Nasal cavity respiratory epithelium epithelial cell of viscerocranial mucosa (primary cell): ENCODE measurements at places on chromosomes 16 and 17. TPM values are rescaled to one million over a fixed set of nuclear protein-coding genes. Genes with fewer than 3 reads are reported as not detected.

WSCD1 gene
- under 0.01 TPM in 1 of 2 replicates, not detected in the other for total RNA-seq

SRCAP gene
- 15.4 and 49.9 TPM in 2 replicates for total RNA-seq

MFSD6L gene
- under 0.01 and 0.07 TPM in 2 replicates for total RNA-seq

NXPH3 gene
- under 0.01 and 0.14 TPM in 2 replicates for total RNA-seq

TVP23A gene
- total RNA-seq = not detected in 2 replicates

ENPP7 gene
- total RNA-seq = not detected in 2 replicates

C16orf46 gene
- total RNA-seq = 0.34 and 0.50 TPM in 2 replicates

EPN3 gene
- 4.1 and 20.9 TPM in 2 replicates for total RNA-seq

CALB2 gene
- total RNA-seq = 0.21 and 6.5 TPM in 2 replicates

ATP2C2 gene
- total RNA-seq = 26.7 and 50.7 TPM in 2 replicates

CACNA1G gene
- total RNA-seq = not detected in 2 replicates

ZG16B gene
- 0.68 and 4.1 TPM in 2 replicates for total RNA-seq

TNFSF13 gene
- 2.6 and 3.8 TPM in 2 replicates for total RNA-seq

CCL17 gene
- not detected in 2 replicates for total RNA-seq

ODF4 gene
- not detected in 2 replicates for total RNA-seq

NOXO1 gene
- total RNA-seq = 0.28 and 1.7 TPM in 2 replicates

KRTAP4-6 gene
- total RNA-seq = not detected in 2 replicates

SPATA22 gene
- not detected in 2 replicates for total RNA-seq

VAT1L gene
- not detected in 2 replicates for total RNA-seq

SEPTIN12 gene
- total RNA-seq = not detected in 2 replicates

IL17C gene
- total RNA-seq = not detected in 2 replicates

NEUROD2 gene
- total RNA-seq = not detected in 2 replicates

UTP4 gene
- 22.6 and 43.9 TPM in 2 replicates for total RNA-seq

ANKRD13B gene
- total RNA-seq = 3.8 and 16.9 TPM in 2 replicates

ADAMTS18 gene
- total RNA-seq = not detected in 2 replicates

CACNG5 gene
- not detected in 2 replicates for total RNA-seq

SLC47A1 gene
- total RNA-seq = 0.34 and 0.57 TPM in 2 replicates

PRSS53 gene
- total RNA-seq = 0.34 and 1.6 TPM in 2 replicates

NPIPA2 gene
- 0.34 and 1.1 TPM in 2 replicates for total RNA-seq

TNP2 gene
- not detected in 2 replicates for total RNA-seq

TPSB2 gene
- total RNA-seq = not detected in 2 replicates

CD300H gene
- total RNA-seq = not detected in 2 replicates

PRSS21 gene
- total RNA-seq = 3.8 and 4.6 TPM in 2 replicates

KRTAP3-1 gene
- not detected in 2 replicates for total RNA-seq

CHRNE gene
- total RNA-seq = 0.21 TPM in 1 of 2 replicates, not detected in the other

TUFM gene
- total RNA-seq = 112 and 150 TPM in 2 replicates

TRIM25 gene
- total RNA-seq = 57.4 and 73.4 TPM in 2 replicates

NPIPA7 gene
- total RNA-seq = under 0.01 and 0.85 TPM in 2 replicates

CDH16 gene
- total RNA-seq = 0.07 and 1.0 TPM in 2 replicates

OR1A1 gene
- under 0.01 TPM in 1 of 2 replicates, not detected in the other for total RNA-seq

ZSCAN10 gene
- total RNA-seq = not detected in 2 replicates

RANBP10 gene
- 3.8 and 9.8 TPM in 2 replicates for total RNA-seq

NUPR1 gene
- 76.2 and 90.9 TPM in 2 replicates for total RNA-seq

CTRL gene
- total RNA-seq = 0.21 and 0.34 TPM in 2 replicates

ABCA10 gene
- total RNA-seq = 1.0 and 1.3 TPM in 2 replicates

TMEM231 gene
- total RNA-seq = 9.9 and 11.2 TPM in 2 replicates

RMI2 gene
- 2.4 and 2.5 TPM in 2 replicates for total RNA-seq

FAM171A2 gene
- total RNA-seq = 0.34 and 1.4 TPM in 2 replicates

ARL5C gene
- total RNA-seq = not detected in 2 replicates

CES5A gene
- not detected in 2 replicates for total RNA-seq

LPO gene
- under 0.01 and 0.21 TPM in 2 replicates for total RNA-seq

C17orf100 gene
- 0.34 and 0.64 TPM in 2 replicates for total RNA-seq

KRT40 gene
- 0.36 TPM in 1 of 2 replicates, not detected in the other for total RNA-seq

NGFR gene
- 0.78 and 2.7 TPM in 2 replicates for total RNA-seq

ABCC6 gene
- under 0.01 and 0.57 TPM in 2 replicates for total RNA-seq

G6PC1 gene
- total RNA-seq = not detected in 2 replicates

ITGAL gene
- total RNA-seq = under 0.01 TPM in 1 of 2 replicates, not detected in the other

CD300E gene
- total RNA-seq = not detected in 2 replicates
